A549 treated with dexamethasone at 1 μM for 4 hours (cell line): ENCODE measurements at places on chromosomes 11 and 22. TPM values are rescaled to one million over a fixed set of nuclear protein-coding genes. Genes with fewer than 3 reads are reported as not detected.

Gene STK33
- 2.8 to 5.1 TPM (median 4.2 TPM) in 5 replicates for total RNA-seq

Gene OR52N4
- not detected in 5 replicates for total RNA-seq

Gene RBFOX2
- total RNA-seq, result 24.5 to 34.6 TPM (median 32.5 TPM) in 5 replicates

Gene SLC22A25
- not detected in 5 replicates for total RNA-seq

Gene NPAS4
- 0.03 TPM in 1 of 5 replicates, not detected in the others for total RNA-seq

Gene SNAP29
- total RNA-seq, result 14.4 to 22.1 TPM (median 19.7 TPM) in 5 replicates

Gene SNU13
- 116 to 185 TPM (median 153 TPM) in 5 replicates for total RNA-seq

Gene ARHGAP20
- total RNA-seq, result 0.01 to 0.06 TPM (median 0.03 TPM) in 4 of 5 replicates, not detected in the other
